Thoracic aorta (tissue), 2 donors: ENCODE measurements at places on chromosomes 7 and 10. TPM values are rescaled to one million over a fixed set of nuclear protein-coding genes. Genes with fewer than 3 reads are reported as not detected.
A peak's percentile ranks its signal among the peaks of the same experiment; 100 is the strongest.

GRCh38 chr7:50618281-50618680 lies 53.1 kb upstream of the DDC start:
- no peaks in the 10 kb centered on the region for H3K27me3 ChIP-seq
- no peak overlapping the region for H3K4me3 ChIP-seq
- DNase-seq: no peak
- H3K27ac ChIP-seq: no peak overlapping the region
- H3K36me3 ChIP-seq: peaks cover 13% of the 10 kb centered on the region

DNA sequence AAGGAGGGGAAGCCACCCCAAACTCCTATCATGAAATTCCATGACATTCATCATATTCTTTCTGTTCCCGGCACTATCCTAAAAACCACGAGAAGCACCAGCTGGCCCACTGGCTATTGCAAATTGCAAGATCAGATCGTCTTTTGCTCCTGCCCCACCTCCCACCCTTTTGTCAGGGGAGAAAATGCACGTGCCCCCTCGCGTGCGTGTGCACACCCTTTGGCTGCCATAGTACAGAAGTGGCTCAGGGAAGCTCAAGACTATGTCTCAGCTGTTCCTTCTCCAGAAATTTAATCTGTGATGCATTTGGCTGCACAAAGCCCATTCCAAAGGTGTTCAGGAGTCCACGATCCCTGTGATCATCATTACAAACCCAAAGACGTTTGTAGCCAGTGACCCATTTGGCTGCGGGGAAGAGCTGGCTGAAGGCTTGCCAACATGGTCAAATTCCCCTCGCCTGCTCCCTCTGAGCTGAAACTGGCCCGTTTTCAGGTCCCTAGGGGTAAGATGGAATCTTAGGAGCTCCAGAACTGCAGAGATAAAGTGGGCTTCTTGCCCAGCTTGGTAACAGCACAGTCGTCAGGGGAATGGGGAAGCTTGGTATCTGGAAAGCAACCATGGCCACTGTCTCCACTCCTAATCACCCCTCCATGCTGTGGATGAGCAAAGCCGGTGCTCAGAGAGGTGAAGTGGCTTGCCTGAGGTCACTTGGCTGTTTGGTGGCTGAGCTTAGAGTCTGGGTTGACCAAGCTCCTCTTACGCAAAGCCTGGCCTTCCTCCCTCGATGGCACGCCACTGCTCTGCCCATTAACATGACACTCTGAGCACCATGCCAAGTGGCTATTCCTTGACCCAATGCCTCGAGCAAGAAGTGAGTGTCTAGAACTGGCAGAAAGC lies 155.4 kb downstream of the NEURL1 start:
- H3K4me1 ChIP-seq: peaks cover 57% of the 10 kb centered on the region
- peak; percentile 53 for DNase-seq
- H3K36me3 ChIP-seq: no peaks in the 10 kb centered on the region
- peak overlapping the region; percentile 74 for H3K27ac ChIP-seq

- H3K36me3 ChIP-seq: no peaks in the 10 kb centered on the region
- peaks cover 44% of the 10 kb centered on the region for H3K4me1 ChIP-seq
- H3K27me3 ChIP-seq: no peaks in the 10 kb centered on the region
- no peak for DNase-seq
- peak overlapping the region; percentile 97 for H3K27ac ChIP-seq
These were observed 870 bp downstream of the FZD1 start for GRCh38 chr7:91264924-91265681.

GRCh38 chr7:110507369-110507768 lies 583.6 kb upstream of the LRRN3 start:
- no peaks in the 10 kb centered on the region for H3K27me3 ChIP-seq
- no peak overlapping the region for H3K4me3 ChIP-seq

GRCh38 chr10:77012812-77013500 lies 624.7 kb downstream of the KCNMA1 start:
- no peak for DNase-seq
- no peak overlapping the region for H3K4me3 ChIP-seq
- H3K4me1 ChIP-seq: peaks cover 28% of the 10 kb centered on the region
- H3K27me3 ChIP-seq: no peaks in the 10 kb centered on the region

GRCh38 chr10:119755446-119755845 lies 29.6 kb downstream of the INPP5F start:
- no peak overlapping the region for H3K4me3 ChIP-seq
- H3K27me3 ChIP-seq: no peaks in the 10 kb centered on the region
- H3K27ac ChIP-seq: peak overlapping the region; percentile 81
- no peak for DNase-seq

- no peaks in the 10 kb centered on the region for H3K27me3 ChIP-seq
- peak overlapping the region; percentile 99 for H3K27ac ChIP-seq
- no peaks in the 10 kb centered on the region for H3K36me3 ChIP-seq
These were observed 6.3 kb downstream of the SMURF1 start for GRCh38 chr7:99137411-99138180.

- H3K27ac ChIP-seq: no peak overlapping the region
- no peak overlapping the region for H3K4me3 ChIP-seq
These were observed 22.7 kb downstream of the CCNY start for GRCh38 chr10:35359056-35359455.

DNA sequence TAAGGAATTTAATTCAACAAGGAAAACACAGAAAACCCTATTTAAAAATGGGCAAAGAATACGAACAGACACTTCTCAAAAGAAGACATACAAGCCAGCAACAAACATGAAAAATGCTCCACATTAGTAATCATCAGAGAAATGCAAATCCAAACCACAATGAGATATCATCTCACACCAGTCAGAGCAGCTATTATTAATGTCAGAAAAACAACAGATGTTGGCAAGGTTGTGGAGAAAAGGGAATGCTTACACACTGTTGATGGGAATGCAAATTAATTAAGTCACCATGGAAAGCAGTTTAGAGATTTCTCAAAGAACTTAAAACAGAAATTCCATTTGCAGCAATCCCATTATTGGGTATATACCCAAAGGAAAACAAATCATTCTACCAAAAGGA lies 55.2 kb downstream of the GCC1 start:
- H3K27me3 ChIP-seq: peaks cover 4% of the 10 kb centered on the region
- no peak for DNase-seq
- H3K27ac ChIP-seq: no peak overlapping the region
- no peaks in the 10 kb centered on the region for H3K36me3 ChIP-seq
- H3K4me1 ChIP-seq: no peaks in the 10 kb centered on the region
- no peak overlapping the region for H3K4me3 ChIP-seq

- no peak for DNase-seq
- no peak overlapping the region for H3K27ac ChIP-seq
- H3K4me3 ChIP-seq: no peak overlapping the region
- H3K36me3 ChIP-seq: no peaks in the 10 kb centered on the region
- H3K27me3 ChIP-seq: no peaks in the 10 kb centered on the region
These were observed 252.6 kb downstream of the DOCK4 start for GRCh38 chr7:111953611-111954010.

- no peak overlapping the region for H3K27ac ChIP-seq
- no peak overlapping the region for H3K4me3 ChIP-seq
- no peak for DNase-seq
- H3K4me1 ChIP-seq: no peaks in the 10 kb centered on the region
- no peaks in the 10 kb centered on the region for H3K27me3 ChIP-seq
These were observed 181.9 kb downstream of the TMEM26 start for GRCh38 chr10:61271127-61271780.

GRCh38 chr7:37174460-37174859 lies 274.2 kb downstream of the ELMO1 start:
- H3K4me1 ChIP-seq: no peaks in the 10 kb centered on the region
- no peak overlapping the region for H3K27ac ChIP-seq
- H3K4me3 ChIP-seq: no peak overlapping the region
- DNase-seq: no peak

- H3K4me3 ChIP-seq: no peak overlapping the region
- DNase-seq: no peak
- no peaks in the 10 kb centered on the region for H3K27me3 ChIP-seq
- no peaks in the 10 kb centered on the region for H3K4me1 ChIP-seq
- no peak overlapping the region for H3K27ac ChIP-seq
These were observed 29.5 kb upstream of the PAPSS2 start for GRCh38 chr10:87630171-87630570.

GRCh38 chr10:132192076-132192975 lies 5.6 kb downstream of the DPYSL4 start:
- no peak overlapping the region for H3K4me3 ChIP-seq
- H3K4me1 ChIP-seq: no peaks in the 10 kb centered on the region
- H3K27ac ChIP-seq: no peak overlapping the region
- peaks cover 6% of the 10 kb centered on the region for H3K27me3 ChIP-seq
- no peak for DNase-seq

DNA sequence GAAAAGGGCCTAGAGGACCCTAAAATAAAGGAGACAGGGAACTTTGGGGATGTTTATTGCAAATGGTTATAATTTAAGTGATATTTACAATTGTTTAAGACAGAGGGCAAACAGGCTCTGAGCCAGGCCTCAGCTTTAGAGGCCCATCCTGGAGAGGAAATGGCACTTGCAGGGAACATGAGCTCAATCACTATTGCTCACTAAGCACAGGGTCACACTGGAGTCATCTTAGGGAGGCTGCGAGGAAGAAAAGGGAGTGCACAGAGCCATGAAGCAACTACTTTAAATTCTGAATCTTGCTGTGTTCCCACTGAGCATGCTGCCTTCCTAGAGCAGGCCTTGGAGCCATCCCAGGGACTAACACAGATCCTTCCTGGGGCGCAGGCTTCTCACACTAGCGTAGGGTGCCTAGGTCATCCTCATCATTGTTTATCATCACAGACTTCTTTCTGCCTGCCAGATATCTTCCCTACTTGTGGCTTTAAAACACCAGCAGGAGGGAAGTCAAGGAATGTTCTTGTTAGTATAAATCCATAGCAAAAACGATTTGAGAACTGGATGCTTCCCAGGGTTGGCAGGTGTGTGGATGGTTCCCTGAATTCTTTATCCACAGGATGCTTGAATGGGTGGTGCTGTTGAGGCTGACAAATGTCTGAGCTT lies 12.7 kb upstream of the DNAJB12 start:
- no peak overlapping the region for H3K27ac ChIP-seq
- H3K36me3 ChIP-seq: peaks cover 6% of the 10 kb centered on the region
- H3K4me3 ChIP-seq: no peak overlapping the region
- peaks cover 3% of the 10 kb centered on the region for H3K4me1 ChIP-seq
- no peak for DNase-seq

DNA sequence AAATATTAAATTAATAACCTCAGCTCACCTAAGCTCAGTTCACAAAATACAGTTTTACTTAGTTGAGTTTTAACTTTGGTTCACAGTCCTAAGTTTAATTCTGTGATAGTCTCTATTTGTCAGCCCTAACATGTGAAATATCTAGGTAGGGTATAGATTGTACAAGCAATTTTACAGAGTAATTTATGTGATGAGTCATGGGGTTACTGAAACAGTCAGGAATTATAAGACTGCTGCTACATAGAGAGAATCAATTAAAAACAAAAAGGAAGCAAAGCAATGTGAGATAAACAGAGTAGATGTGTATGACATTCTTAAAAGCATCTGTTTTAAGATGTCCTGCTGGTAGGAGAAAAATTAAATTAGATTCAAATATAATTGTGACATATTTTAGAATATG lies 1018.2 kb upstream of the KCND2 start:
- no peaks in the 10 kb centered on the region for H3K36me3 ChIP-seq
- no peak for DNase-seq
- H3K27me3 ChIP-seq: no peaks in the 10 kb centered on the region

GRCh38 chr10:105063796-105064195 lies 422.7 kb downstream of the SORCS3 start:
- DNase-seq: no peak
- no peak overlapping the region for H3K4me3 ChIP-seq
- H3K4me1 ChIP-seq: no peaks in the 10 kb centered on the region
- H3K27ac ChIP-seq: no peak overlapping the region
- H3K36me3 ChIP-seq: no peaks in the 10 kb centered on the region
- no peaks in the 10 kb centered on the region for H3K27me3 ChIP-seq

- no peaks in the 10 kb centered on the region for H3K27me3 ChIP-seq
- DNase-seq: no peak
- no peak overlapping the region for H3K4me3 ChIP-seq
- H3K27ac ChIP-seq: no peak overlapping the region
These were observed 598.3 kb downstream of the INHBA start for GRCh38 chr7:41104631-41105030.

DNA sequence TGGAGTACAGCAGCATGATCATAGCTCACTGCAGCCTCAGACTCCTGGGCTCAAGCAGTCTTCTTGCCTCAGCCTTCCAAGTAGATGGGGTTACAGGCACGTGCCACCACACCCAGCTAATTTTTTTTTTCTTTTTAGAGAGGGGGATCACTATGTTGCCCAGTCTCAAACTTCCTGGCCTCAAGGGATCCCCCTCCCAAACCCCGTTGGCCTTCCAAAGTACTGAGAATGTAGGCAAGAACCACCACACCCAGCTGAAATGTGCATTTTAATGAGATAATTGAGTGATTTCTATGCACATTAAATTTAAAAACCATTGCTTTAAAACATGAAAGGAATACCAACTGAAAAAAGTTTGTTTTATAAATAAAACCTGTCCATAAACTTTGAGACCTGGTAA lies 25.6 kb downstream of the MARCHF5 start:
- no peaks in the 10 kb centered on the region for H3K27me3 ChIP-seq
- no peak for DNase-seq
- H3K4me1 ChIP-seq: no peaks in the 10 kb centered on the region
- no peak overlapping the region for H3K4me3 ChIP-seq
- no peak overlapping the region for H3K27ac ChIP-seq

- H3K27ac ChIP-seq: no peak overlapping the region
- no peak overlapping the region for H3K4me3 ChIP-seq
- DNase-seq: no peak
These were observed 280.3 kb upstream of the PODXL start for GRCh38 chr7:131836733-131837132.

DNA sequence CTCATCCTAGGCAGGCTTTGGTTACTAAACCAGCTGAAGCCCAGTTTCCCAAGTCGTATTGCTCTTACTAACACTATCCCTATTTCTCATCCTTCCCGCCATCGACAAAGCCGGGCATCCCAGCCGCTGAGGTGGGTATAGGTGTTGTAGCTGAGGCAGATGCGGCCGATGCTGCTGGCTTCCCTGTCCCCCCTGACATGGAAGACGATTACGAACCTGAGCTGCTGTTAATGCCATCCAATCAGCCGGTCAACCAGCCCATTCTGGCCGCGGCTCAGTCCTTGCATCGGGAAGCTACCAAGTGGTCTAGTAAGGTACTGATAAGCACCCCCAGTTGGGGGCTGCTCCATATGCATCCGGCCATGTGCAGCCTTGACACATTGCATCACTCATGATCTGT lies 38.8 kb downstream of the AP3M1 start:
- H3K27me3 ChIP-seq: no peaks in the 10 kb centered on the region
- H3K4me1 ChIP-seq: peaks cover 37% of the 10 kb centered on the region
- H3K27ac ChIP-seq: no peak overlapping the region
- DNase-seq: no peak
- no peak overlapping the region for H3K4me3 ChIP-seq
- H3K36me3 ChIP-seq: peaks cover 56% of the 10 kb centered on the region

Gene DAGLB
- 16.5 TPM for total RNA-seq

Gene LRRD1
- not detected for total RNA-seq

Gene GRM8
- total RNA-seq: not detected

Gene UBE2D4
- total RNA-seq: 28.7 TPM

Gene ABCB4
- total RNA-seq: 1.4 TPM

Gene ASZ1
- not detected for total RNA-seq

Gene SLC26A5
- not detected for total RNA-seq

Gene METTL27
- not detected for total RNA-seq

Gene GSTO2
- total RNA-seq: 2.8 TPM

Gene MRLN
- total RNA-seq: not detected

Gene CPA1
- 4.1 TPM for total RNA-seq

Gene BICC1
- 20.4 TPM for total RNA-seq

Gene GRID2IP
- total RNA-seq: 0.14 TPM

Gene SERPINE1
- total RNA-seq: 542 TPM

Gene FZD1
- 57.9 TPM for total RNA-seq

Gene CCDC146
- total RNA-seq: 11.8 TPM

Gene EN2
- total RNA-seq: 0.27 TPM

Gene ADK
- total RNA-seq: 24.3 TPM

Gene CCDC6
- 69.3 TPM for total RNA-seq

Gene EGR2
- total RNA-seq: 3.3 TPM
